ENCODE measurements at places on chromosomes 3 and 15. TPM values are rescaled to one million over a fixed set of nuclear protein-coding genes. Genes with fewer than 3 reads are reported as not detected.

Gene SEC61A1
- polyA plus RNA-seq = 194 TPM

Gene ARL8B
- 84.4 TPM for polyA plus RNA-seq

Gene CFAP91
- 21.0 TPM for polyA plus RNA-seq

Gene DUOXA2
- not detected for polyA plus RNA-seq

DNA sequence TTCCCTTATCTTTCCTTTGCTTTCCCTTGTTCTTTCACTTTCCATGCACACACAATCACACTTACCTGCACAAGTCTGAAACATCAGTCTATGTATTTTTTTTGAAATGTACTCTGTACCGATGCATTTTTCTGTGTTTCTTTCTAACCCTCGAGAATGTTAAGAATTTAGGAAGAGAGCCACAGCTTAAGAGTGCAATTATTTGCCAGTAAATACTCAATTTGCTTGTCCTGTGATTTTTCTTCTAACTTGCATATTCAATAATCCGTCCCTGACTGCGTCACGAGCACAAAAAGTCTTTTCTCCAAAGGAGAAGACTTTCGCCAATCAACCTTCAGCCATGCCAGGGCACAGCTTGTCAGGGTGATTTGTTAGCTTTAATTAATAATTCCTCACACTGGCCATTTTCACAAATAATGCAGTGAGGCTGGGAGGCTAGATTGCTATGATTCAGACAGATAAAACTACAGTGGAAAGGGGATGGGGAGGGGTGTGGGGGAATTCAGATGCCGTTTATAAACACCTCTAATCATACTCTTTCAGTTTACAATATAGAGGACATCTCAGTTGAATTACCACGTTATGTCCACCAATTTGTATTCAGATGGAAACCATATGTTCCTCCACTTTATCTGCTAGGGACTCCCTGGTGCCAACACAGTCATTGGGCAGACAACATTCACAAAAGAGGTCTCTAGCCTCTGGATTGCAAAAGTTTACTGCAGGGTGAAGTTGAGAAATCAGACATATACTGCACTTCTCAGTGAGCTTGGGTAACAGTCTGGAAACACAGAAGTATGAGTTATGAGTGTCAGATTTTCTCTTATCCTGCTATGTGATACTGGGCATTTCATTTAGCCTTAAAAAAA, 388.0 kb downstream of the ZBTB20 start:
- no peak for DNase-seq

GRCh38 chr3:140553591-140553990, 124.3 kb upstream of the TRIM42 start:
- no peak for DNase-seq

DNA sequence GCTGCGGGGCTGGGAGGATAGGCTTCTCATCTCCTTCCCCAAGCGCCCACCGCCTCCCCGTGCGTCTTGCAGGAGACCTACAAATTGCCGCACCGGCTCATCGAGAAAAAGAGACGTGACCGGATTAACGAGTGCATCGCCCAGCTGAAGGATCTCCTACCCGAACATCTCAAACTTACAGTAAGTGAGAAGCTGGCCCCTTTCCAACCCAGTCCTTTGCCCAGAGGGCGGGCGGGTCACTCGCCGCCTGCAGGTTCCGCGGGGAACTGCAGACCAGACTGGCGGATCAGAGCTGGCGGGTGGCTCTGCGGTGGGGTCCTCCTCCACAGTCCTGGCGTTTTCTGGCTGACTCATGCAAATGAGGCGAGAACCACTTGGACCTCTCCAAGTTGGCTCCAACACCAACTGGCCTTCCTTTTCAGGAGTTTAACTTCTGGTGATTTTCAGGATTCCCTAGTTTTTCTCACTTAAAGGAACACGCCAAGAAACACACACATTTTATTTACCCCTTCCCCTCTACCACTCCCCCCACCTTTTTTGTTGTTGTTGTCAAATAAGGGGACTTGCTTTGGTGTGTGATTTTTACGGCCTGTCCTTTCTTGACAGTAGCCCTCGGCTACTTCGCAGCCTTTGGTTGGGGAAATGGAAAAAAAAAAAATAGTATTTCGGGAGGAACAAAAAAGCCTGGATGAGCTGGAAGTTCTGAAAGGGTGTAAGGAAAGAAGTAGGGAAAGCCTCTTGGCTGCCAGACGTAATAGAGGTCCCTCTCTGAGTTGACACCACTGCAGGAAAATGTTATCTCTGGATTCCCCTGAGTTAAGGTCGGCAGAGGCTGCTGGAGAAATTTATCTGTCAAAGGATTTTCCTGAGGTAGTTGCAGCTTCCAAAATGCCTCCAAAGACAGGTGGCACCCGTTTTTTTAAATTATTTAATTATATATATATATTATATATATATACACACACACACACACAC, 1.3 kb downstream of the BHLHE40 start:
- no peak for DNase-seq

GRCh38 chr3:43525386-43525785, 96.4 kb downstream of the ANO10 start:
- no peak for DNase-seq
